Activated CD8-positive, alpha-beta memory T cell treated with anti-CD3 and anti-CD28 coated beads for 4 hours (primary cell): ENCODE measurements at places on chromosomes 12 and 14.

GRCh38 chr12:14845350-14845750 is 2.0 kb upstream of the ART4 start:
- DNase-seq: peak; percentile 4

- no peak for DNase-seq
Measured at GRCh38 chr14:20209595-20209994, 13.9 kb upstream of the OR11H6 start.

- no peak for DNase-seq
Measured at GRCh38 chr14:23578560-23579310, at the start of gene JPH4. TSS of gene JPH4 (minus strand) at chr14:23578790. CDS start at chr14:23577453, 1,337 bp downstream.

DNA sequence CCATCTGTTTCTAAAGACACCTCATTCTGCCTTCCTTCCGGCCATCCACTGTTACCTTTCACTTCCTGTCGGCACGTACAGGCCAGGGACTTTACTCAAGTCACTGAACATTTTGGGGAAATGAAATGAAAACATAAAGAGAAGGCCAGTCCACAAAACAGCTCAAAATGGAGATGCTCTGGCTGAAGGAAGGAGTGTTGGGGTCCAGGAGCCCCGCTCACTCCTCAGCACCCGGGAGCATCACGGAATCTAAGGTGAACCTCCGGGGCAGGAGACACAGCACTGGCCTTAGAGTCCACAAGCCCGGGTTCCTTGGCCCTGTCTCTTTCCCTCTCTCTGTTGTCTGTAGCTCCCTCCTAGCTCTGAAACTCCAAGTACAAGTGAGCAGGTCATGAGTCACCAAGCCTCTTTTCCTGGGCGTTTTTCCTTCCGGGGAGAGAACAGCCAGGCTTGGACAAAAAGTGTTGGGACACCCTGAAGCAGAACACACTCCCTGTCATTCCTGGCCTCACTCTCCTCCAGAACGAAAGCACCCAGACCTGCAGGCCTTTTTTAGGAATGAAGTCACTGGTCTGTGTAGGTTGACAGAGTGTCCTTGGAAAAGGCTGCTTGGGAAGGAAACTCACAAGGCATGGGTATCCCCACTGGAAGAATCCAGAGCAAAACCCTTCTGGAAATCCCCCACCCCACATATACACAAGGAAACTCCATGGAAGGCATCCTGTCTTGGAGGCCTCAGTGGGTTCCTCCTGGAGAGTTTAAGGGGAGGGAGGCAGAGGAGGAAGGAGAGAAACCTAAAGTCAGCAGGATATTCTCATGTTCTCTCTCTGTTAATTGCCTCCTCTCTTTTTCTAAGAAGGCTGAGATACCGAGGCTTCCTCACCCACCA is 245.3 kb downstream of the ZFP36L1 start:
- no peak for DNase-seq

DNA sequence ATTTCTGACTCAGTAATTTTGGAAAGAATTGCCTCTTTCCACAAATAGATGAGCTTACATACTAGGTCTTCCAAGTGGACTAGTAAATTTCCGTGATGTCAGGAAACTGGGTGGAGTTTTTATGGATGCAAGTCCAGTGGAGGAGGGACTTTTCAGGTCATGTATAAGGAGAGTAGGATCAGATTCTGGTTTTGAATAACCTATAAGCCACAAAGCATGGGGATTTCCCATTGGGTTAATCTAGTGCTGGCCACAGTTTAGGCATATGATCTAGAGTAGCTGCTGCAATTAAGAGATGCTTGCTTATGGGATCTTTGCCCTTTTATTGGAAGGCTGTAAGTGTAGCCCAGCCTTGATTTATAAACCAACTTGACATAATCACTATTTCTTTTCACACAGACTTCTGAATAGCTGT is 33.8 kb downstream of the STK38L start:
- DNase-seq: no peak

DNA sequence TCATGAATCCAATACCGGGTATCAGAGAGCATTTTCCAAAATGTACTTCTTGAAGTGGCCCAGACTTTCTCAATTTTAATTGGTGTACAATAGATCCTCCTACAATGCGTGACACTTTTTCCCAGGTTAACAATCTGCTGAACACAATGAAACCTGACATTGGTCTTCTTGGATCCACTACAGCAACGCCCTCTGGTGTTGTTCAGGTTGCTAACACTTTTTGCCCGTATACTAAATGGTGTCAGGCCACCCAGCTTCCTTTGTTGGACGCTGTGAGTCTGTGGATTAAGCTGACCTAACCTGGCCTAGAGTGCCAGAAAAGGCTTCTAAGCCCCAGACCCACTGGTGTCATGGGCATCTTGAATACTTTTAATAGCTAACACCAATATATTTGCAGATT is 89.2 kb downstream of the KCNK10 start:
- no peak for DNase-seq

GRCh38 chr14:105392131-105393090 is 5.9 kb upstream of the TEX22 start:
- no peak for DNase-seq

DNA sequence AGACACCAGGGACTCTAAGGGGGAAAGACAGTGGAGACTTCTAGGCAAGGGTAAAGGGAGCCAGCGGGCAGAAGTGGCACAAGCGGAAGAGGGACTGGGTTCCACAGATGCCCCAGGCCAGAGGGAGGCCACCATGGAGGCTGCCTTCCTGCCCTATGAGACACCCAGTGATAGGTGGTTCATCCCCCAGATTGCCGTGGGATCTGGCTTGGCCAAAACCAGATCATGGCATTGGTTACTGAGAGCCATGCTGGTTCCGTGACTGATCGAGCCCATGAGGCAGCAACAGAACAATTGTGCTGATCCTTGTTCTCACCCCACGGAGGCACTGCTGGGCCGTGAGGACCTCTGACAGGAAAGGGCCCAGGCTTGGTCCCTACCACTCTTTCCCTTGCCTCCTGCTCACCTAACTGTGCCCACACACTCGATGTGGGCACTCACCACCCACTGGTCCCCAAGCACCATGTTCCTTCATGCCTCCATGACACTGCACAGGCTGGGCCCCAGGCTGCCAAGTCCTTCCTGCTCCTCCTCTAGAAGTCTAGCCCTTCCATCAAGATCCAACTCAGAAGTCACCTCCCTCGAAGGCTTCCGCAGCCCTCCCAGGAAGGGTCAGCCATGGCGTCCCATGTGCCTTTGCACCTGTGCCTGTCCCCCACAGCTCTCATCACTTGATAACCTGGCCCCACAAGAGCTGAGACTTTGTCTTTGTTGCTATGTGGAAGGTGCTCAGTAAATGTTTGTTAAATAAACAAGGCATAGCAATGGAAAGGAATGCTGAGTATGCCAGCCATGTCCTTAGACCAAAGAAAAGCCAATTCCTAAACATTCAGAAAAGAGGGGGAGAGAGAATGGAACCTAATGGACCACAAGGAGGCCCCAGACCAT is 7.3 kb downstream of the KRT79 start:
- no peak for DNase-seq

DNA sequence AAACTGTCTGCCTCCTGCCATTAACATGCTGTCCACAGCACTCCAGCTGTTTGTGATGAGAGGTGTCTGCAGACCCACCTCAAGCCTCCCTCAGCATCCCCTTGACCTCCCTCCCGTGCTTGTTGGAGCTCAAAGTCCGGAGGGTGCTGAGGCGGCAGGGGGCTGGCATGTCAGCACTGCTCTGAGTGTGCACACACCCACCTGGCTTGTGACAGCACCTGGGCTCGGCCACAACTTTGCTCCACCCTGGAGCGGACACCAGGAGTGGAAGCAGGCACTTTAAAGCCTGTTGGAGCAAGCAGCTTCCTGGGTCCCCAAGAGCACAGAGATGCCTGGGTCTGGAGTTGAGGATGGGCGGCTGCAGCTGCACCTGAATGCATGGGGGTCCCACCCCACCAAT is 20.9 kb downstream of the SERPINA3 start:
- DNase-seq: no peak

GRCh38 chr12:67661311-67662021 is 12.9 kb downstream of the DYRK2 start:
- no peak for DNase-seq

GRCh38 chr12:121796855-121797751 is 3.6 kb upstream of the RHOF start:
- DNase-seq: no peak

- DNase-seq: no peak
Measured at GRCh38 chr14:65476942-65477318, 64.4 kb downstream of the FUT8 start.

DNA sequence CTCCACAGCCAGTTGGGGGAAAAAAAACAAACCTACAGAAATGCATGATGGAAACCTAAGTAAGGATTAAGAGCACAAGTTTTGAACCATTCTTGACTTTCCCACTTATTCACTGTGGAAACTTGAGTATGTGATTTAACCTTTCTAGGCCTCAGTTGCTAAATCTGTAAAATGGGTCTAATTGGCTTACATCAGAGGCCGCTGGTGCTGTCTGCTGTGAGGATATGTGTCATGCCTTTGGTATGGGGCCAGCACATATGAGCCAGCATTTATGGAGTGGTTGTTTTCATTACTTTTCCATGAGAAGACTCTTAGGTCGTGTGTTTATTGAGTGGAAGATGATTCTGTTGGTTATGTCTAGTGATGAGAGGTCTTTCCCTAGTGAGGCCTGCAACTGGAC is 102.4 kb downstream of the ESR2 start:
- no peak for DNase-seq

DNA sequence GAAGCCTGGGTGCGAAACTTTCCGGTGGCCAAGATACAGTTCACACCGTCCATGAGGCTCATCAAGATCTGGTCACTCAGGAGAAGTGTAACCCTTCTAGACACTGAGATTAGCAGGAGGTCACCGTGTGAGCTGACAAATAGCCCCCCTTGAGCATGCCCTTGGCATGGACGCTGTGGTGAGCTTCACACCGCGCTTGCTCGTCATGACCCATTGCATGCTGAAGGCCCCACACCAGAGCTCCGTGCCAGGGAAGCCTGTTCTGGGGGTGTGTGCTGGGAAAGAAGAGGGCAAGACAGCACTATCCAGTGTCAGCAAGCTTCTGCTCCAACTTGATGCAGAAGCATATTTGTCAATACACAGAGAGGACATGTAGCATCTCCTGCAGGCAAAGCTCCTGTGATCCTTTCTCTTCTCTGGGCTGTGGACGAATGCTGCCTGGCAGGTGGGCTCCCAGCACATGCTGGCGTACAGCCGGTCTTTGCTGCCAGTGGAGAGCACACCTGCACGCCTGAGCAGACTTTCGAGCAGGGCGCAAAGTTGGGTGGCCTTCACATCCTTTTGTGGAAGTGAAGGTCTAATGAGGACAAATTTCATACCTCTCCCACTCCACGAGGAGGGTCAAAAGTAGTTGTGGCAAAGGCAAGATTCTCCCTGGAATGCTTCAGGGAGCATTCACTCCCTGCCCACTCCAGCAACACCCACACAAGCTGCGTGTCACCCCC is 126.9 kb upstream of the FKBP4 start:
- no peak for DNase-seq

GRCh38 chr14:61726778-61727658 is 31.7 kb downstream of the HIF1A start:
- DNase-seq: no peak
